CD4-positive, CD25-positive, alpha-beta regulatory T cell (primary cell): ENCODE measurements at places on chromosomes 2 and 18. TPM values are rescaled to one million over a fixed set of nuclear protein-coding genes. Genes with fewer than 3 reads are reported as not detected.

DNA sequence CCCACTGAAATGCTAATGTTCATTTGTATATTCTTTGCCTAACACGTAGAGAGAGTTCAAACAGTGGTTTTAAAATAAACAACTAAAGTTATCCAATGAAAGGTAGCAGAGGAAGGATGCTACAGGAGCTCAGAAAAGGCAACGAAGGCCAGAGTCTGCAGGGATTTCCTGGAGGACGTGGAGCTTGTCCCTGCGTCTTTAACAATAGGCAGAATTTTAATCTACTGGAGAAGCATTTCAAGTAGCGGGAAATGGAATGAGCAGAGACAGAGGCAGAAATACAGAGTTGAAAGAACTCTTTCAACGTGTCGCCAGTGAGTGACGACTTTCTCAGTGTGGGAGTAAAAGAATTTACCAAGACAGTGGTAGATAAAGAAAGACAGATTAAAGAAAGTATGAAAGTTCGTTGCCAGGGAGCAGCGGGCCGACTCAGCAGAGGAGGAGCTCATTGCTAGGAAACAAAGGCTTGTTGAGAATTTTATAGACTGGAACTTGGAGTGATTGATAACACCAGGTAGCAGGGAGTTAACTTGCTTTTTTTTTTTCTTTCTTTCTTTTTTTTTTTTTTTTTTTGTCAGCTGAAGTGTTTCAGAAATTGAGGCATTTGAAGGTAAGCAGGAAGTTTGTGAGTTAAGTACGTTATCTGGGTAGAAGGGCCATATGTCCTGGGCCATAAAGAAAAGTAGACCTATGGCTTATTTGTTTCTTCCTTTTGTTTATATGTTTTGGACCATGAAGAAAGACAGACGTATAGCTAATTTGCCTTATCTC, 625 bp upstream of the NBAS start:
- peaks cover 18% of the 10 kb centered on the region for H3K4me1 ChIP-seq
- no peaks in the 10 kb centered on the region for H3K27me3 ChIP-seq
- peak overlapping the region; percentile 57 for H3K27ac ChIP-seq
- H3K4me3 ChIP-seq: peak overlapping the region; percentile 95
- H3K36me3 ChIP-seq: no peaks in the 10 kb centered on the region
- no peak for DNase-seq

GRCh38 chr2:64090264-64090663, 54.0 kb downstream of the PELI1 start:
- no peak overlapping the region for H3K4me3 ChIP-seq
- DNase-seq: no peak
- peaks cover 38% of the 10 kb centered on the region for H3K36me3 ChIP-seq
- H3K27me3 ChIP-seq: no peaks in the 10 kb centered on the region
- H3K4me1 ChIP-seq: peaks cover 4% of the 10 kb centered on the region

The IL36RN gene
- not detected for total RNA-seq

DNA sequence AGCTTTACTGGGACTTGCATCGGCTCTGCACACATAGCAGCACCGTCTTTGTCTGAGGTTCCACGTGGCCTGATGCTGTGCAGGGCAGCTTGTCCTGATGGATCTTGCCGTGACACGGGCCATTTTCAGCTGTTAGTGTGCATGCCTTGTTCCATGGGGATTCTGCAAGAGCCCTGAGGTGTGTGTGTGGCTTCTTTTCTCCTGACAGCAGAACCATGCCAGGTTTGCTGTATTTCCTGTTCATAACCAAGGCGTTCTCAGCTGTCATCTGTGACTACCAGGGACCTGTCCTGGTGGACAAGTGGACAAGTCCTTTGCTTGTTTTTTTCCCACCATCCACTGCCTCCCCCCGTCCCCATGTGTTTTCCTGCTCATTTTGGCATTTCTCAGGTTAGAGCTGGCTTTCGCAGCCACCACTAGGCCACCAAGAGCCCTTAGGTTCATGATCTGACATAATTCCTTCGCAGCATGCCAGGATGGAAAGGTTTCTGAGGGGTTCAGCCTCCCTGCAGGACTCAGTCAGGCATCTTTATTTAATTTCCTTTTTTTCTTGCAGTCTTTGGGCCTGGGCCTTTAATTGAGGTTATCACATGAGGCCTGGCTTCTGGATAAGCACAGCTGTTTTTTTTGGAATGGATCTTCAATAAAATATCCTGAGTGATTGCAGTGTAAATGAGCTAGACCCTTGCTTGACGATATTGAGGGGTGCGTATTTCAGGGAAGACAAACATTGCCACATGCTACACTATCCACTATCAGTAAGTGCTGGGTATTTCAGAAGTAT, 139.4 kb downstream of the NCK2 start:
- peaks cover 45% of the 10 kb centered on the region for H3K4me1 ChIP-seq
- peak overlapping the region; percentile 28 for H3K27ac ChIP-seq
- H3K4me3 ChIP-seq: peak overlapping the region; percentile 34

The EHD3 gene
- total RNA-seq: 3.5 TPM

GRCh38 chr2:207926133-207926988, 99.0 kb downstream of the PLEKHM3 start:
- H3K27ac ChIP-seq: no peak overlapping the region
- DNase-seq: no peak
- no peaks in the 10 kb centered on the region for H3K4me1 ChIP-seq

The ACVR1C gene
- 1.1 TPM for total RNA-seq

- DNase-seq: no peak
- H3K4me1 ChIP-seq: no peaks in the 10 kb centered on the region
- peaks cover 6% of the 10 kb centered on the region for H3K27me3 ChIP-seq
These were observed 2.7 kb upstream of the VIT start for GRCh38 chr2:36693825-36694224.

DNA sequence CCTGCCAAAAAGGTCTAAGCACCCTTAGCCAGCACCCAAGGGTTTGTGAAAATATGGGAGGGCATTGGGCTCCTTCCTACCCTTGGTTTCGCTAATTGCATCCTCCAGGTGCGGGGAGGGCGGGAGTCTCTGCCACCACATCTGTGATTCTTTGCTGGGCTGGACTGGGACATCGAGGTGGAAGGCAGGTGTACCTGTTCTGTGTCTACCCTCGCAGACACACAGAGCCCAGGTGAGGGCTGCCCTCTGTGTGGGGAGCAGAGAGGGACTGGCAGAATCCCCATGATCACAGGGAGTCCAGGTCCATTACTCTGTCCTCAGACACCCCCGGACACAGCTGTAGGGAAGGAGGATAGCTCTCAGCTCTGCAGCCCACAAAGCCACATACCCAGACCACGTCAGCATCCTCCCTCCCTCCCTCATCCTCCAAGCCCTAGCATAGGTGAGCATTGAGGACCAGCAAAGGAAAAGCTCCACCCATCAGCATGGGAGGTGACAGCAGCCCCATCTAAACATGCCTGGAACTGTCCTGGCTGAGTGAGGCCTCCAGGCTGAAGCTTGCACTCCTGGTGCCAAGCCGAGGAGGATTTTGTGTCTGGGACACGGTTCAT, 49.8 kb downstream of the PLB1 start:
- no peak for DNase-seq
- no peaks in the 10 kb centered on the region for H3K27me3 ChIP-seq
- H3K4me3 ChIP-seq: no peak overlapping the region
- no peaks in the 10 kb centered on the region for H3K36me3 ChIP-seq
- H3K27ac ChIP-seq: no peak overlapping the region

- no peak for DNase-seq
- H3K27ac ChIP-seq: no peak overlapping the region
- H3K27me3 ChIP-seq: no peaks in the 10 kb centered on the region
- no peaks in the 10 kb centered on the region for H3K4me1 ChIP-seq
These were observed 72.7 kb downstream of the KCNG2 start for GRCh38 chr18:79870301-79871025.

DNA sequence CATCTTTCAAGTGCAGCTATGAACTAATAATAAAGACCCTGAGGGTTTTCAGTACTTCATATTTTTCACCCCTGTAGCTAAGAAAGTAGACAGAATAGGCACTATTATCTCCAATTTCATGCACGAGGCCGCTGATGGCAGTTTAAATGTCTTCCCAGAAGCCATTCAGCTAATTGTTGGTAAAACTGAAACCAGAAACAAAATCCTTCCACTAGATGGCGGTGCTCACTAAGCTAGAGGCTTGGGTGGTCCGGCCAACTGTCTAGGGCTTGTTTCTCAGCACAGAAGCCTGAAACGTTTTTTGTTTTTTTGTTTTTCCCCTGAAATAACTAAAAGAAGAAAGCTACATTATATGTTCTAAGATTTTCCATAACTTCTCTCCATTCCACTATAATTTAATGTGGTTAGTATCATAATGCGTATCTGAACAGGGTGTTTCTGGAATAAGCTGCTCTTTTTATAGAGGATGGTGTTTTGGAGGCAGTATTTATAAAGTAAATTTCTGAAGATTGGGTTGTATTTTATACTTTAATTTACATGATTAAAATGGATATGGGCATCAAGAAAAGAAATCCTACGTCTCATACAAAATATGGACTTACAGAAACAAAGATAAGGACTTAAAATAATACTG, 159.4 kb downstream of the PIK3C3 start:
- peaks cover 9% of the 10 kb centered on the region for H3K4me1 ChIP-seq
- DNase-seq: peak; percentile 43
- H3K36me3 ChIP-seq: no peaks in the 10 kb centered on the region
- H3K27ac ChIP-seq: no peak overlapping the region

DNA sequence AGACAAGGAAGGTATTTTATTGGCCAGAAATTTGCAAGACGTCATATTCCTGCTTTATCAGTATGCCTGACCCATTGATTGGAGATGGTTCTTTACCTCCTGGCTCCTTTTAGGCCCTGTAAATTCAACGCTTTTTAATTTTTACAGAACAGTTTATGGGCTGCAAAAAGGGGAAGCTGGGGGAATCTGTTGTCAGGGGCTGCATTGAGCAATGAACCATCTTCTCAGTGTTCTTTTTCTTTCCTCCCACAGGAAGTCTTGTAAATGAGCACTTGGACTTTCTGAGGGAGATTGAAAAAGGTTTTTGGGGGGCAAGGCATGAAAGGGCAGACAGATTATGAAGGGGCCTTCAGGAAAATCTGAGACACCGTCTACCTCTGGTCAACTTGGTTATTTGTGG, 503.6 kb upstream of the TNP1 start:
- no peaks in the 10 kb centered on the region for H3K4me1 ChIP-seq
- no peak overlapping the region for H3K27ac ChIP-seq
- H3K4me3 ChIP-seq: no peak overlapping the region
- no peak for DNase-seq

The VWA3B gene
- total RNA-seq: not detected

The AMER3 gene
- not detected for total RNA-seq

DNA sequence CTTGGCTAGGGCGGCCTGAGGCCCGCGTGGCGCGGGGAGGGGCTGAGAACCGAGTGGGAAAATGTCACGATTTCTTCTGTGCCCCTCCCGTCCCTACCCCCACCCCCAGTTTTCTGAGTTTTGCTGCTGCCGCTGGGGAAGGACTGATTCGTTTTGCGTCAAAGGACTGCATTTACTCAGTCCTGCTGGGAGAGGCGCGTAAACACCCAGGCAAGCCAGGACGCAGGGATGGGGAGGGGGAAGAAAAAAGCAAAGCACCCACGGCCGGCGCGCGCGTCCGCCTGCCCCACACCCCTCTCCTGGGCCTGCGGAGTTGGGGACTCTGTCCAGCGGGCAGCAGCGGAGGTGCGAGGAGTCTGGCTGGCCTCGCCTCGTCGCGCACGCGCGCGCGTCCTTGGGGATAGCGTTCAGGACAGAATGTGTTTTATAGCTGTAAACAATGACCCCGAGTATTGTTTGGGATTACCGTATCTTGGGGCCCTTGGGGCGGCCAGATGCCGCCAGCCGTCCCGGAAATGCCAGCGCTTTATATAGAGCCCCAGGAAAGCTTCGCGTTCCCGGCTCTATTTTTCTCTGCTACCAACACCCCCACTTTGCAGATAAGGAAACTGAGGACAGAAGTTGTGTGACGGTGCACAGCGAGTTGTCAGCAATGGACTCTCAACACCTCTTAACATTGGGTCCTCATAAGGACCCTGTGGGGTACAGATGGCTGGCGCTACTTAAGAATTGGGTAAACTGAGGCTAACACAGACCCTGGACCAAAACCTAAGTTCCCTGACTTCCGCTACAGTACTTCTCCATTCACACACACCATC, 1.7 kb upstream of the FOSL2 start:
- H3K4me3 ChIP-seq: peak overlapping the region; percentile 92
- peaks cover 37% of the 10 kb centered on the region for H3K4me1 ChIP-seq
- no peaks in the 10 kb centered on the region for H3K36me3 ChIP-seq
- no peaks in the 10 kb centered on the region for H3K27me3 ChIP-seq
- DNase-seq: no peak

The ZNF521 gene
- total RNA-seq: 1.8 TPM

- DNase-seq: no peak
- no peaks in the 10 kb centered on the region for H3K36me3 ChIP-seq
- no peak overlapping the region for H3K27ac ChIP-seq
- no peaks in the 10 kb centered on the region for H3K27me3 ChIP-seq
- H3K4me3 ChIP-seq: no peak overlapping the region
These were observed 69.4 kb upstream of the SH3RF3 start for GRCh38 chr2:109059474-109060165.

GRCh38 chr2:37337620-37338280, 6.7 kb upstream of the QPCT start:
- DNase-seq: no peak
- peaks cover 7% of the 10 kb centered on the region for H3K27me3 ChIP-seq
- no peaks in the 10 kb centered on the region for H3K36me3 ChIP-seq
- no peaks in the 10 kb centered on the region for H3K4me1 ChIP-seq
- H3K27ac ChIP-seq: no peak overlapping the region
- no peak overlapping the region for H3K4me3 ChIP-seq

- DNase-seq: no peak
- no peaks in the 10 kb centered on the region for H3K36me3 ChIP-seq
- H3K27ac ChIP-seq: no peak overlapping the region
- H3K4me1 ChIP-seq: no peaks in the 10 kb centered on the region
- H3K27me3 ChIP-seq: no peaks in the 10 kb centered on the region
These were observed 225.1 kb downstream of the ZNF385B start for GRCh38 chr2:179636100-179636980.

DNA sequence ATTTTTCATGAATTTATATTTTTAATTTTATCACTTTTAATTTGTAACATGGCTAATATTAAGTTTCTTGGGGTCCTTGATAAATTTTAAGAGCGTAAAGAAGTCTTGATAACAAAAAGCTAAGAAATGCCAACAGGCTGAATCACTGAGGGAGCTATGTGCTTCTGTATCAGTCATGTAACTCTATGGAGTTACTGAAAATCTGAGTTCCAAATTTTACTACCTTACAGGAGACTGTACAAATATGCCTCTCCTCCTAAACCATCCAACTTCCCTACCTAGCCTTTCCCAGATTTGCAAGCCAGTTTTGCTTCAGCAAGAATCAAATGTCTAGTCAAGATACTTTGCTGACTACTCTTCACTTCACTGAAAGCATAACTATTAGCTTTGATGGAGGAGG, 35.7 kb downstream of the FEZ2 start:
- no peak overlapping the region for H3K4me3 ChIP-seq
- no peak for DNase-seq
- no peaks in the 10 kb centered on the region for H3K4me1 ChIP-seq
- no peaks in the 10 kb centered on the region for H3K27me3 ChIP-seq
- peaks cover 15% of the 10 kb centered on the region for H3K36me3 ChIP-seq

DNA sequence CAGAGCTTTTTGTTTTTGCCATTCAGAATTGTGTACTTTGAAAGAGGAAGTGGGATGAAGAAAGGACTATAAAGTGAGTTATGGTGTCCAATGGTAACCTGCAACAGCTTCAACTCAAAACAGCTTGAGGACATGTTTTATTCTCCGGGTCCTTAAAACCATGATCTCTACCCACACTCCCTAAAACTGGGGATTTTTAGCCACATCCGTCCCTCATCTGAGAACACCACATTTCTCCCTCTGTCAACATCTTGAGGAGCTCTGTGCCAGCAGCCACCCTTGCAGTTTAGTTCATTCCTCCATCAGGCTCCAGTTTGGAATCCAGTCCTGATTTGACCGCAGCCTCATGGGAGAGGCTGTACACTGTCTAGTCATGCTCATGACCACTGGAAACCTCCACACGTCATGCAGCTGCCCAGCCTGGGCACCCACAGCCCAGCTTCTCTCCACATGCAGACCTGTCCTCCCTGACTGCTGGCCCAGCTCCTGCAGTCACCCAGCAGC, 62.6 kb downstream of the C18orf63 start:
- H3K36me3 ChIP-seq: no peaks in the 10 kb centered on the region
- H3K4me3 ChIP-seq: peak overlapping the region; percentile 4
- no peaks in the 10 kb centered on the region for H3K27me3 ChIP-seq
- H3K27ac ChIP-seq: no peak overlapping the region
